ENCODE measurements at places on chromosomes 12 and 14. TPM values are rescaled to one million over a fixed set of nuclear protein-coding genes. Genes with fewer than 3 reads are reported as not detected.

The CCDC88C gene
- total RNA-seq = 4.4 TPM

The NKX2-1 gene
- not detected for total RNA-seq

The SERPINA9 gene
- total RNA-seq = not detected

The POTEM gene
- not detected for total RNA-seq

The FAM222A gene
- total RNA-seq = 23.6 TPM

The TMEM121 gene
- 5.8 TPM for total RNA-seq

GRCh38 chr12:75558287-75558686 lies 46.9 kb upstream of the KRR1 start:
- H3K4me3 ChIP-seq = no peak overlapping the region
- H3K36me3 ChIP-seq = no peaks in the 10 kb centered on the region
- no peak for DNase-seq
- H3K27me3 ChIP-seq = no peaks in the 10 kb centered on the region
- peaks cover 19% of the 10 kb centered on the region for H3K4me1 ChIP-seq

- H3K27ac ChIP-seq = peak overlapping the region; percentile 0
- H3K4me3 ChIP-seq = no peak overlapping the region
- H3K36me3 ChIP-seq = no peaks in the 10 kb centered on the region
- no peaks in the 10 kb centered on the region for H3K27me3 ChIP-seq
- peak; percentile 75 for DNase-seq
- no peaks in the 10 kb centered on the region for H3K4me1 ChIP-seq
Observed at GRCh38 chr14:100076606-100077005, 11.4 kb downstream of the EVL start.

DNA sequence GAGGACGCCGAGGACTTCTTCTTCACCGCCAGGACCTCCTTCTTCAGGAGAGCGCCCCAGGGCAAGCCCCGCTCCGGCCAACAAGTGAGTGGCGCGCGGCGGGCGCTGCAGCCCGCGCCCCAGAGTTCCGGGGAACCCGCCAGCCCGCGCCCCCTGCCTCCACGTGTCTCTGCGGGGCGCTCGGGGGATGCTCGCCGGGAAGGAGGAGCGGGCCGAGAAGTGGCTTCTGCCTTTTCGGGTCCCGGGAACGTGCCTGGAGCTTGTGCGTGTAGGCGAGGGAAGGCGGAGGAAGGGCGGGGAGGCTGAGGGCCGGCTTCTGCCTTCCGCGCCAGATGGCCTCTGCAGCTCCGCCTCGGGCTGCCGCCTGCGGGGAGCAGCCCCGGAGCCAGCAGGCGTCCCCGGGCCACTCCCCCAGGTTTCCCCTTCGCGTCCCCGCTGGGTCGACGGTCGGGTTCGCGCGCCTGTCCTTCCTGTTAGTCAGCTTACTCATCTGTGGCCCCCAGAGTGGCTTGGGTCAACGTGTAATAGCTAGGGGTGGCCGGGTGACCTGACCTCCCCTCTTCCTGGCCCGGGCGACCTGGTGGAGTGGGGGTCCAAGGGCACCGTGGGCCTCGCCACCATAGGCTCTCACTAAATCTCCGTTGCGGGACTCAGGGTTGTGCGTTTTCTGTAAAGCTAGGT lies 505 bp downstream of the RASSF3 start:
- H3K4me1 ChIP-seq = no peaks in the 10 kb centered on the region
- peak overlapping the region; percentile 87 for H3K4me3 ChIP-seq
- H3K27ac ChIP-seq = peak overlapping the region; percentile 87
- DNase-seq = peak; percentile 69
- H3K27me3 ChIP-seq = no peaks in the 10 kb centered on the region

GRCh38 chr14:51018521-51018920 lies 74.2 kb upstream of the PYGL start:
- H3K4me1 ChIP-seq = no peaks in the 10 kb centered on the region
- no peaks in the 10 kb centered on the region for H3K27me3 ChIP-seq
- H3K27ac ChIP-seq = no peak overlapping the region
- H3K36me3 ChIP-seq = no peaks in the 10 kb centered on the region
- H3K4me3 ChIP-seq = no peak overlapping the region

DNA sequence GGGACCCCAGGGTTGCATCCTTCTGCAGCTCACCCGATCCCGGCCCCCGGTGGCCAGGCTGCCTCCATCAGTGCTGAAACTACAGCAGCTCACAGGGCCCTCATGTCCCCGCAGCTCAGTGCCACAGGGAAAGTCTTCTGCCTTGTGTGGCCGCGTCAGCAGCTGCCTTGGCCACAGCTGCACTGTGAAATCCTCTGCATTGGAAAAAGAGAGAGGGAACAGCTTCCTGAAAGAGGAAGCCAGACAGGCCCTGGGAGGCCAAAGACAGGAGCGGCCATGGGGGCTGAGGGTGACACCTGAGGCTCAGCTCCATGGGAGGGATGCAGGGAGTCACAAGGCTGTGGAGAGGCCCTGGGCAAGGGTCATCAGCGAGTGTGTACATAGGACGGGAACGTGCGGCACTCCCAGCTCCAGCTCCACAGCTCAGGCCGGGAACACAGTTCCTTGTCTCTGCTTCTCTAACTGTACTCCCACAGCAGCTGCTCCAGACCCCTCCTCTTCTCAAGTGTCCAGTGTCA lies 32.7 kb downstream of the PARP2 start:
- no peak overlapping the region for H3K27ac ChIP-seq
- H3K36me3 ChIP-seq = peaks cover 96% of the 10 kb centered on the region
- H3K4me3 ChIP-seq = no peak overlapping the region
- H3K27me3 ChIP-seq = no peaks in the 10 kb centered on the region

GRCh38 chr12:123243671-123244262 lies 10.5 kb downstream of the MTRFR start:
- no peak overlapping the region for H3K27ac ChIP-seq
- H3K4me3 ChIP-seq = no peak overlapping the region
- H3K36me3 ChIP-seq = no peaks in the 10 kb centered on the region
- no peaks in the 10 kb centered on the region for H3K27me3 ChIP-seq

DNA sequence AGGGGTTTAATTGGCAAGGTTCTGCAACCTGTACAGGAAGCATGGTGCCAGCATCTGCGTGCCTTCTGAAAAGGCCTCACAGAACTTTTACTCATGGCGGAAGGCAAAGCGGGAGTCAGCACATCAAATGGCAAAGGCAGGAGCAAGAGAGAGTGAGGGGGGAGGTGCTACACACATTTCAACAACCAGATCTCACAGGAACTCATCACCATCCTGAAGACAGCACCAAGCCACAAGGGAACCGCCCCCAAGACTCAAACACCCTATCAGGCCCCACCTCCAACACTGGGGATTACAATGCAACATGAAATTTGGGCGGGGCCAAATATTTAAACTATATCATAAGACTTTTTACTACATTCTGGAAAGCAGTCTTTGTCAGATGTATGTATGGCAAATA lies 38.0 kb upstream of the FKBP4 start:
- no peaks in the 10 kb centered on the region for H3K4me1 ChIP-seq
- H3K36me3 ChIP-seq = no peaks in the 10 kb centered on the region
- H3K27me3 ChIP-seq = no peaks in the 10 kb centered on the region
- H3K4me3 ChIP-seq = no peak overlapping the region
- DNase-seq = no peak
- no peak overlapping the region for H3K27ac ChIP-seq

DNA sequence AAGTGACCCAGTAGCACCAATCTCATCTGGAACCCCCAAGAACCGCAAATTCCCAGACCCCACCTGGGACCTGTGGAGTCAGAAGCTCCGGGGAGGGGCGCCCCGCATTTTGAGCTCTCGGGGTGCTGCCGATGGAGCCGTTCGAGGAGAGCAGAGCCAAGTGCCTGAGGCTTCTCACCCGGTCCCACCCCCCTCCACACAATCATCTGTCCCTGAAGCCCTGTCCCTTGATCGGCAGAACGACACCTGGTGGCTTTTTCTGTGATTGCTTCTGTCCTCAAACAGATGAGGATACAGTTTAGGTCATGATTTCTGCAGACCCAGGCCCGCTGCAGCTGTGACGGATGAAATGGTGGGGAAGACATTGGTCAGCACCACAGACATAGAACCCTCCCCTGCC lies 74.7 kb downstream of the NOC4L start:
- H3K4me3 ChIP-seq = no peak overlapping the region
- H3K4me1 ChIP-seq = no peaks in the 10 kb centered on the region
- H3K27me3 ChIP-seq = no peaks in the 10 kb centered on the region
- no peak overlapping the region for H3K27ac ChIP-seq
- H3K36me3 ChIP-seq = no peaks in the 10 kb centered on the region

- DNase-seq = no peak
- H3K27ac ChIP-seq = no peak overlapping the region
- no peaks in the 10 kb centered on the region for H3K4me1 ChIP-seq
- peaks cover 54% of the 10 kb centered on the region for H3K36me3 ChIP-seq
- no peaks in the 10 kb centered on the region for H3K27me3 ChIP-seq
Observed at GRCh38 chr12:64480148-64480547, 28.2 kb downstream of the TBK1 start.

DNA sequence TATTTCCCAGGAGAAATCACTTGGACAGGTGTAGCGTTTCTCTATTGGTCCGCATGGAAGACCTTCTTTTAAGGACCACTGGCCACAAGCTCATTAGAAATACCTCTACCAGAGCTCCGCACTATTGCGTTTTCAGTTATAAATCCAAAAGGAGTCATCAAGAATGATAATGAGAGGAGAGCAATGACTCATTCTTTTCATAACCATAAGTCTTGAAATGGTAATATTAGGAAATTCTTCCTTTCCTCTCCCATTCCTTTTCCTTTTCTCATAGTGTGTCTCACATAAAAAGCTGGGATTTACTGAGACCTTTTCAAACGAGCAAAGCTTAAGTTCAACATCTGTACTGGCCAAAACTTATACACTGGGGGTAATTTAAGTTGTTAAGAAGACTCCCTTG lies 215.7 kb downstream of the CPNE8 start:
- H3K27ac ChIP-seq = no peak overlapping the region
- peaks cover 18% of the 10 kb centered on the region for H3K36me3 ChIP-seq
- H3K4me3 ChIP-seq = no peak overlapping the region

GRCh38 chr12:29145372-29146170 lies 3.5 kb upstream of the FAR2 start:
- no peak overlapping the region for H3K27ac ChIP-seq
- no peak overlapping the region for H3K4me3 ChIP-seq
- DNase-seq = no peak
- H3K36me3 ChIP-seq = no peaks in the 10 kb centered on the region
- no peaks in the 10 kb centered on the region for H3K27me3 ChIP-seq
- peaks cover 14% of the 10 kb centered on the region for H3K4me1 ChIP-seq

- no peaks in the 10 kb centered on the region for H3K36me3 ChIP-seq
- H3K27me3 ChIP-seq = no peaks in the 10 kb centered on the region
- H3K4me3 ChIP-seq = no peak overlapping the region
- H3K4me1 ChIP-seq = no peaks in the 10 kb centered on the region
- H3K27ac ChIP-seq = no peak overlapping the region
- no peak for DNase-seq
Observed at GRCh38 chr12:42854826-42855225, 265.3 kb upstream of the PRICKLE1 start.

DNA sequence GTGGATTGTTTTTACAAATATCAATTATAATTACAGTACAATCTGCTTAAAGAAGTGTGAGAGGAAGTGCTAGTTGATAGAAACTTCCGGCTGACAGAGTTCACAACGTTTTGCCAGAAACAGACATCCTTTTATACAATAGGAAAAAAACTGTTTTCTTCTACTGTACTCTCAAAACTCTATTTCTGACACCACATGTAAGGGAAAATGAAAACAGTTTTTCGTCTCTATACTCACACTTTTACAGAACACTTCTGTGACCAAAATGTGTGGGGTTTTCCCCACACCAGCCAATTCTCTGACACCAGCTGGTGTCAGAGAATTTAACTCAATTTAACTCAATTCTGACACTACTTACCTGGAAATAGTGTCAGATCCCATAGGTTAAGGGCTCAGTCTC lies 24.2 kb upstream of the HIF1A start:
- no peaks in the 10 kb centered on the region for H3K4me1 ChIP-seq
- H3K27ac ChIP-seq = no peak overlapping the region
- no peak overlapping the region for H3K4me3 ChIP-seq

DNA sequence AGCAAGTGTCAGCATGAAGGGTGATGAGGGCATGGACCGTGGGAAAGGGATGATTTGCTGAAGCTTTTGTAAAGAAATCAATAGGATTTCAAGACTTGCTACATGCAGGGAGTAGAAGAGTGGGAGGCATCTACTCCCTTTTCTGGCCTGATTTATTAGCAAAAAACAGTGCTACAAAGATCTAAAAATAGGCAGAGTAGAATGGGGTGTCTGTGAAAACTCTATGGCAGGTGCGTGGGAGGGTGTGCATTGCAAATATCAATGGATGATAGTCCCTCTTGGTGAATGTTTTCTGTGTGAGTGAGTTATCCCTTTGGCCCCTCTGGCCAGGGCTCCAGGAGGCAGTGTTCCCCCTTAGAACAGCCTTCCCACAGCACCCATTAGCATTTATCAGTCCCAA lies 139.0 kb downstream of the SMOC1 start:
- H3K27ac ChIP-seq = no peak overlapping the region
- H3K36me3 ChIP-seq = no peaks in the 10 kb centered on the region
- H3K27me3 ChIP-seq = no peaks in the 10 kb centered on the region
- H3K4me1 ChIP-seq = no peaks in the 10 kb centered on the region
- H3K4me3 ChIP-seq = no peak overlapping the region

DNA sequence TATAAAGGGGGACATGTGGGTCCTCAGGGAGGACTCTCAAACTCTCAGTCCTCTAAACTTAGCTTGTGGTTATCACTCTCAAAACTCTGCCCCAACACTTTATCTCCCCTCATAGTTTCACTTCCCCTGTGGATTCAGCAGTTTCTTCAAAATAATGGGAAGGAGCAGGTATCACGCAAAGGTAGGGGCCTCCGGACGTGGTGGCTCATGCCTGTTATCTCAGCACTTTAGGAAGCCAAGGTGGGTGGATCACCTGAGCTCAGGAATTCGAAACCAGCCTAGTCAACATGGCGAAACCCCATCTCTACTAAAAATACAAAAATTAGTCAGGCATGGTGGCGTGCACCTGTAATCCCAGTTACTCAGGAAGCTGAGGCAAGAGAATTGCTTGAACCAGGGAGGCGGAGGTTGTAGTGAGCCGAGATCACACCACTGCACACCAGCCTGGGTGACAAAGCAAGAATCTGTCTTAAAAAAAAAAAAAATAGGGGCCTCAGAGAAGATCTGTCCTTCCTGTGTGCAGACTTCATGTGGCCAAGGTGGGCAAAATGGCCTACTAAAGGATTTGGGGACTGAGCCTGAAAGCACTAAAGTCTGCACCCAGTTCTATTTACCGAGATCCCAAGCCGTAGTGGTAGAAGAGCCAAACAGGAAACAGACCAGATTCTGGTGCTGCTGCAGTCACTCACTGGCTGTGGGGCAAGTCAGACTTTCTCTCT lies 6.4 kb downstream of the ITGB7 start:
- H3K4me3 ChIP-seq = no peak overlapping the region
- peaks cover 11% of the 10 kb centered on the region for H3K4me1 ChIP-seq
- H3K27me3 ChIP-seq = no peaks in the 10 kb centered on the region

DNA sequence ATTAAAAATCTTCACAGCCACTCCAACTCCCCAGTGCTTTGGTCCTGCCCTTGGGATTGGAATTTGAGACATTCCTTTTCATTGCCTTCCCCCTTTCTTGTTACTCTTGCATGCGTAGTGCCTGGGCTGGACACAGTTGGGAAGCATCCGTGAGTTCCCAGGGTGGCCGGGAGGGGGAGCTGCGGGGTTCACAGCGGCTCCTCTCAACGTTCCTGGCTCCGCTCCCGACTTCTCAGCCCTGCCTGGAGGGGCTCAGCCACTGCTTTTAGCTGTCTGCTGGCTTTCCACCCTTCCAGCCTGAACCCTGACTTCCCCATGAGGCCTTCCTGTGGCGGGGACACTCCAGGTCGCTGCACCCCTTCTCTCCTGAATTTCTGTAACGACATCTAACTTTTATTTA lies 3.2 kb downstream of the TEX52 start:
- H3K27ac ChIP-seq = no peak overlapping the region
- peak; percentile 83 for DNase-seq
- no peak overlapping the region for H3K4me3 ChIP-seq
- H3K27me3 ChIP-seq = no peaks in the 10 kb centered on the region
- H3K4me1 ChIP-seq = peaks cover 7% of the 10 kb centered on the region
